Islet precursor cell (in vitro differentiated cells): ENCODE measurements at places on chromosomes 7 and 10.
A peak's percentile ranks its signal among the peaks of the same experiment; 100 is the strongest.

GRCh38 chr10:23412223-23412622, 26.7 kb upstream of the OTUD1 start:
- DNase-seq = no peak

GRCh38 chr7:71485586-71485985, 353.6 kb downstream of the GALNT17 start:
- no peak for DNase-seq

- DNase-seq = no peak
Observed at GRCh38 chr10:70594161-70594560, 8.4 kb downstream of the PRF1 start.

GRCh38 chr10:89923661-89924060, 222.3 kb downstream of the KIF20B start:
- DNase-seq = no peak

DNA sequence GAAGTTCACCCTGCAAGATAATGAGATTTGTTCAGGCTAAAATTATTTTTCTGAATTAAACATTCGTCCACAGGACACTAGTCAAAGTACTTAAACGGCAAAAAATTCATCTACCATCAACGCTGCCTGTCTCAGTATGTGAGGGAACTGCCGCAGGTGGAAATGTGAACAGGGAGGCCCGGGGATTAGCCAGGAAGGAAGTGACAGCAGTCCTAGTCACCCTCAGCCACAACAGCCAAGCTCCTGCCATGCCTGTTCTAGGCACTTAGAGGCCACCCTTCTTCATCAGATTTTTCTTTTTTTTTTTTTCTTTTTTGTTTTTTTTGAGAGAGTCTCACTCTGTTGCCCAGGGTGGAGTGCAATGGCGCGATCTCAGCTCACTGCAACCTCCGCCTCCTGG, 9.4 kb downstream of the NUDT5 start:
- DNase-seq = no peak

- no peak for DNase-seq
Observed at GRCh38 chr10:21511946-21512572, 13.4 kb downstream of the SKIDA1 start.

GRCh38 chr10:129742742-129743550, 221.1 kb downstream of the EBF3 start:
- DNase-seq = peak; percentile 41

DNA sequence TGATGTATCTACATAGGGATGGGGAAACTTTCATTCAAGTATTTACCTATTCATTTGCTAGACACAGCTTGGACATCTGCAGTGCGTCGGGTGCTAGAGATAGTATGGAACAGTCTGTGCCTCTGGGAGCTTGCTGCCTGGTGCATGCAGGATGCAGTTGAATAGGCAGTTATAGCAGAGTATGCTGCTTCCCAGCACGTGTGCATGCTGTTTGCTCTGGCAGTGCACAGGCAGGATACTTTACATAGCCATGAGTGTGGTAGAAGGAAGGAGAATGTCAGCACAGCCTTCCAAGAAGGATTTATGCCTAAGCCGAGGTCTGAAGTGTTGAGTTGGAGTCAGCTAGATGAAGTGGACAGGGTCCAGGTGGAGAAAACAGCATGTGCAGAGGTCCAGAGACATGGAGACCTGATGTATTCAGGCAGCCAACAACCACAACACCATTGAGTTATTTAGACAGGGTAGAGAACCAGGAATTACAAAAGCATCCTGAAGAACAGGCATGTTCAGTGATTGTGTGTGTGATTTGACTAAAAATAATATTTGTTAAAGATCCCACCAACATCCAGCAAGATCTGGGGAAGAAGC, 8.1 kb downstream of the MAP3K8 start:
- no peak for DNase-seq

GRCh38 chr10:31142026-31142425, 110.4 kb upstream of the ZNF438 start:
- no peak for DNase-seq

- no peak for DNase-seq
Observed at GRCh38 chr10:66654861-66655260, 271.0 kb upstream of the LRRTM3 start.

DNA sequence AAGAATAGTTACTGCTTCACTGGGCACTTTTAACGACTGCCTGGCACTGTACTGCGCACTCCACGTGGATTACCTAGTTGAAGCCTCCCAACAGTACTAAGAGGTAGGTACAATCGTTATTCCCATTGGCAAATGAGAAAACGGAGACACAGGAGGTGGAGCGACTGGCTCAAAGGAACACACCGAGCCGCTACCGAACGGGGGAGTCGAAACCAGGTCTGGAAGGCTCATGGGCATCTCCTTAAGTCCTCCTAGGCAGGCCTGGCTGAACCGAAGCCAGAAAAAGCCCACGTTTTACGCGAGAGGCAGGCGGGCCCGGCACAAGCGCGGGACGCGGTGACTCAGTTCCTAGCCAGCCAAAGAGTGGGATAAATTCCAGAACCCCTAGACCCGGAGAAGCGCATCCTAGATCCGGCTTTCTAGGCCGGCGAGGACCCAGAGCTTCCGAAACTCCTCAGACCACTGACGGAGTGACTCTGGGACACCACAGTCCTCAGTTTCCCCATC, 472 bp downstream of the PDAP1 start:
- peak; percentile 73 for DNase-seq

DNA sequence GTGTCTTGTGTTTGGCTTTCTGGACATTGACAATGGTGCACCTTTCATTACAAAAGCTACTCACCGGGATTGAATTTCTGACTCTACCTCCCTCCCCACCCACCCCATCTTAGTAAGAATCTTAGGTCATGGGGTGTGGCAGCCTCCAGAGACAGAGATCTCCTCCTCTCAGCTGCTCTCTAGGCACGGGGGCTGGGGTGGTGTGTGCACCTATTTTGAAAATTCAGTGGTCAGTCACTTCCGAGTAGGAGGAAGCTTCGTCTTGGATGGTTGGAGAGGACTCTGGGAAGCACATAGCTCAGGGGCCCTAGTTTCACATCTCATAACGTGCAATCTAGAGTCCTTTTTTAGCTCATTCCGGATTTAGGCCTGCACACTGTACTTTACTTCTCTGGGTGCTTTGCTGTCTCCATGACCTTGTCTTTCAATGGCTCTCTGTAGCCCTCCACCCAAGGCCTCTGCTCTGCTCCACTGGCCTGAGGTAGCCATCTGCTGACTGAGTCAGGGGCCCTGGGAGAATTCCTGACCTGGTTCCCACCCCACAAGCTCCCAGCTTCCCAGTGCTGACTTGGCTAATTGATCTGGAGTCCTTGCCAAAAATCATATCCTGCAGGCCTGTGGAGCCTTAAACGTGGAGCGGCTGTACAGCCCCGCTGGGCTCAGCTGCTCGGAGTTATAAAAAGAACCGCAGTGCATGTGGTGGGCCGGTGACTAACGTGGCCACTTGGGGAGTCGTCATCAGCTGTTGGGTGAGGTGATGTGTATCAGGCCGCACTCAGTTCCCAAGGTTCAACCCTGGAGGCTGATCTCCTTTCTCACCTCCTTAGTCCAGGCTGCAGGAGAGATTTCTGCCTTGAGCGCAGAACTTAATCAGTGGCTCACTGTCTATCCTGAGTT, 19.3 kb upstream of the ADAMTS14 start:
- DNase-seq = peak; percentile 63

DNA sequence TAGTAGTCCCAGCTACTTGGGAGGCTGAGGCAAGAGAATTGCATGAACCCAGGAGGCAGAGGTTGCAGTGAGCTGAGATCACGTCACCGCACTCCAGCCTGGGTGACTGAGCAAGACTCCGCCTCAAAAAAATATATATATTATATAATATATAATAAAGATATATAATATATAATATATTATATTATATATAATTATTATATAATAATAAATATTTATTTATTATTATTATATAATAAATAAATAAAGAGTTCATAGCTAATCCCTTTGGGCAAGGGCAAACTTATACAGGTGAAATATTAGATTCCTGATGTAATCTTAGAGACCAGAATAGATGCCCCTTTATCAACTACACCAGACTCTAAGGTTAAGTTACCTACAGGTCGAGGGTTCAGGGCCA, 185.2 kb downstream of the PRPF18 start:
- DNase-seq = no peak

DNA sequence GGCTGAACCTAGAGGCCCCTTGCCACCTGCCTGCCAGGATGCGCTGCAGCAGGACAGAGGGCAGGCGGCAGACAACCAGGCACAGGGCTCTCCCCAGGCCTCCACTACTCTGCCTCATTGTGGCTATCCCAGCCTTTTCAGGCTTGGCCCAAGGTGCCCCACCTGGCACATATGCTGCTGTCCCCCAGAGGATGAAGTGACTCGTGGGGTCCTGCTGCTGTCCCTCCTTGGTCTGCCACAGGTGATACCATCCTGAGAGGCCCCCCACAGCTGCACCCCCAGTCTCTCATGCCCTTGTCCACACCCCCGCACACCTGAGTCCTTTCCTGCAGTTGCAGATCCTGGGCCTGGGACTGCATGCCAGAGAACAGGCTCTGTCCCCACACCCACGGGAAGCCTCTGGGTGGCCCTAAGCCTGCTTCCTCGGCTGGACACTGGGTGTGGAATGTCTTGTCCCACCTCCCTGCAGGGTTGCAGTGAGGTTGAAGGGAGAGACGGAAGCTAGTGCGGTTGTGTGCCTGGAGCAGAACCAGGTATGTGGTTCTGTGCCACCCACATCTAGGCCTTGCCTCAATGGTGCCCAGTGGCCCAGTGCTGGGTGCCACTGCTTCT, 55.3 kb downstream of the RASGEF1A start:
- DNase-seq = no peak

DNA sequence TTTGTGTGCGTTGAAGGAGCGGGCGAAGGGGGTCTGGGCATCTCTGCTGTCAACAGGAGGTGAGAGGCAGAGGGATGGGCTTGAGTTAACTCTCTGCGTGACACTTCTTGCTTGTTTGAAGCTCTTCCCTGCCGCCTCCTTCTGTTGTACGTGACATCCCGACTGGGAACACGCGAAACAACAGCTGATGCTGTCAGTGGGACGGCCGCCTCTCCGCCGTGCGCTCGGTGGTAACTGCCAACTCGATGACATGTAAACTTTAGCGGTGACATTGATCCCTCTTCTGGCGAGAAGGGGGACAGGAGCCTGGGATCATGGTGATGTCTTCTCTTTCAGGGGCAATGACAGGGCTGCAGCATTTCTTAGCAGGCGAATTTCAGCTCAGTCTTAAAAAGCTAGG, 394.5 kb downstream of the TYW1 start:
- no peak for DNase-seq

GRCh38 chr7:130490888-130491804, 739 bp upstream of the MEST start:
- peak; percentile 69 for DNase-seq

- no peak for DNase-seq
Observed at GRCh38 chr10:11846542-11846941, 23.4 kb downstream of the PROSER2 start.

GRCh38 chr7:44156453-44157010, 15.4 kb upstream of the MYL7 start:
- peak; percentile 29 for DNase-seq

DNA sequence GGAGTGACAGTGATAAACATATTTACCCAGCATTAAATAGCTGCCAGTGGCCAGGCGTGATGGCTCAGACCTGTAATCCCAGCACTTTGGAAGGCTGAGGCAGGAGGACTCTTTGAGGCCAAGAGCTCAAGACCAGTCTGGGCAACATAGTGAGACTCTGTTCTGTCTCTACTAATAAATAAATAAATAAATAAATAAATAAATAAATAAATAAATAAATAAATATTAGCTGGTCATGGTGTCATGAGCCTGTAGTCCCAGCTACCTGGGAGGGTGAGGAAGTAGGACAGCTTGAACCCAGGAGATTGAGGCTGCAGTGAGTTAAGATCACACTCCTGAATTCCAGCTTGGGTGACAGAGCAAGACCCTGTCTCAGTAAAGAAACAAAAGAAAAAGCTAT, 384.0 kb upstream of the ADARB2 start:
- DNase-seq = no peak

- DNase-seq = no peak
Observed at GRCh38 chr10:54660397-54660796, 140.6 kb downstream of the PCDH15 start.

DNA sequence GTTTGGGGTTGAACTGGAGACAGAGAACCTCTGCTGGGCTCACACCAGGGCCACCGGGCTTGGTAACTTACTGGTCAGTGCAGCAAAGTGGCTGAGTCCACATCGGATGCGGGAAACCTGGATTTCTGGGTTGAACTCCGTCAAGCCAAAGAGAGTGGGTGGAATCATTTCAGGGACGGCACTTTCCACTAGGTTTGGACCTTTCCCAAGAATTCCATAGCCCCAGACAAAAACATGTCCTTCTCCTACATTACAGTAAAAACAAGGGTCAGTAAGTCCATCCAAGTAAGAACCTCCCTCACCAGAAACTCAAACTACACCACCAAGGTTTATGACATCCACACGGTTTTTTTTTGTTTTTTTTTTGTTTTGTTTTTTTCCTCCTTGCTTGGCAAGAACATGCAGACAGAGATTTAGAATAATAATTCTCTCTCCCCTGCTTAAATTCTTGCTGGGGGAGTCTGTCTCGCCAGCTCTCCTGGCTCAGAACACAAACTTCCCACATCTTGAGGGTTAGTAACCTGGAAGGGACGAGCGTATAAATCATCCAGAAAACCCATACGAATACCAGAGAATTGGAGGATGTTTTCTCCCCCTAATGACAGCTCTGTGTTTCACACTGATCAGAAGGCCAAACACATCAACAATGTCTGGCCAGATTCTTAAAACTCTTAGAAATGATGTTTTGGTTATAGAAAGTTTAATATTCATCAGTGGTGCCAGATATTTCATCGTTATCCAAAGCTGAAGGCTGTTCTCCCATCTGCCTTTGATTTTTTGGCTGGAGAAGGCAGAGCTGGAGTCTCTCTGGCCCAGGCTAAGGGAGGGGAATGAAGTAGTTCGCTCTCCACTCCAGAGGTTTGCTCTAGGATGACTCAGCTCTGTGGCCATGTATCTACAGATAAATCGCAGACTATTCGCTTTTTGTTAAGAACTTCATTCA, 17.5 kb downstream of the RCC1L start:
- DNase-seq = no peak

DNA sequence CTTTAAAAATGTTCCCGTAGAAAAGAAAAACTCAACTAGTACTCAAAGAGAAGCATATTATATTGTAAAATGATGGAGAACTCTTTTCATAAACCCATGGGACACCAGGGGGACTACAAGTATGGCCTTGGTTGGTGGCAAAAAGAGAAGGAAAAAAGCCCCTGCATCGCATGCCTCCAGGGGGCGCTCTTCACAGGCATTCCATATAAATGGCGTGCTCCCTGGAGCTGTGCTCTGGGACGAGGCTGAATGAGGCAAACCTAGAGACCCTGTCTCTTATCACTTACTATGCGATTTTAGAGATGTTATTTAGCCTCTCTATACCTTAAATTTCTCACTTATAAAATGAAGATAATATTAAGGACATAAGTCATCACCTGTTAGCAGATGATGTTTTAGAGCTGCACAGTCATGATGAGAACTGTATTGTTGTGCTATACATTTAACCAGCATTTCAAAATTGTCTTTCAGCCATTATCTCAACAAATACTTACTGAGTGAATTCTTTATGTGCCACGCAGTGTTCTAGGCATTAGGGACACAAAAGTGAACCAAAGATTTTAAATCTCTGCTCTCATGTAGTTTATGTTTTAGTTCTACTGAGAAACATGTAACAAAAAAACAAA, 105.8 kb downstream of the ARHGAP21 start:
- DNase-seq = peak; percentile 87
